ENCODE measurements at places on chromosomes 4 and X.

- no peak for DNase-seq
These were observed 4.8 kb downstream of the CAPN6 start for GRCh38 chrX:111265486-111265885.

- DNase-seq = no peak
These were observed 351.7 kb downstream of the PPP3CA start for GRCh38 chr4:100995671-100996070.

DNA sequence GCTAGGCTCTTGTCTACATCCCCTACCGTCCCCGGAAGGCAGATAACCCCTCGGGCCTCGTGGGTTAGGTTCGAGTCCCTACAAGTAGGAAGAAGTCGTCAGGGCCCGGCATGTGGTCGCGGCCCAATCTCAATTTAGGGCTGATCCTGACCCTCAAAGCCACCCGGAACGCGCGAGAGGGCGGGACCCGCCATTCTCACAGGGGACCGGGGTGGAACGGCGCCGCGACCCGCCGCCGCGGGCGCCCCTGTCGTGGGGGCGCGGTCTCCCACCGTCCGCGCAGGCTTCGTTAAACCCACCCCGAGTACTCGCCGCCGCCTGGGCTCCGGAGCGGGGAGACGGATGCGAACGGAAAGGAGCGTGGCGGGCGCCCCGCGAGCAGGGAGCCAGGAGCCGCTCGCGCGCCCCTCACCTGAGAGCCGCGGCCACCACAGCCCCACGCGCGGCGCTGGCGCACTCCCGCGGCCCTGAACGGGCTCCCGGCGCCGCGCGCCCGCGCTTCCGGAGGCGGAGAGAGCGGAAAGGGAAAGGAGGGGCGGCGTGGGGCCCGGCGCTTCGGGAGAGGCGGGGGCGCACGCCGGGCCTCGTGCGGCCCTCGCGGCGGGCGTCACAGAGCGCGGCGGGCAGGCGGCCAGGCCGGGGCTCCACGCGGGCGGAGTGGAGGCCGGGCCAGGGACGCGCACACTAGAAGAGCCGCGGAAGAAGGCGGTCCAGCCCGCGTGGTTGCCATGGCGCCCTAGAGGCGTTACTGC is at the start of gene CFAP97:
CFAP97 (minus strand) TSS at position 515 of the 752 bp plus-strand sequence. CDS start 12,804 bp downstream, outside the sequence.
- DNase-seq = peak; percentile 81

GRCh38 chrX:29382811-29383210 is 795.6 kb downstream of the IL1RAPL1 start:
- no peak for DNase-seq

- no peak for DNase-seq
These were observed 144.4 kb upstream of the GATB start for GRCh38 chr4:151905197-151905596.

- DNase-seq = no peak
These were observed 280.2 kb upstream of the SLC7A11 start for GRCh38 chr4:138522366-138522765.

- no peak for DNase-seq
These were observed 162.2 kb upstream of the GPR101 start for GRCh38 chrX:137195991-137196390.

- no peak for DNase-seq
These were observed 45.6 kb downstream of the ATRX start for GRCh38 chrX:77740376-77740905.

- no peak for DNase-seq
These were observed 584 bp downstream of the TMEM271 start for GRCh38 chr4:575281-576141.

DNA sequence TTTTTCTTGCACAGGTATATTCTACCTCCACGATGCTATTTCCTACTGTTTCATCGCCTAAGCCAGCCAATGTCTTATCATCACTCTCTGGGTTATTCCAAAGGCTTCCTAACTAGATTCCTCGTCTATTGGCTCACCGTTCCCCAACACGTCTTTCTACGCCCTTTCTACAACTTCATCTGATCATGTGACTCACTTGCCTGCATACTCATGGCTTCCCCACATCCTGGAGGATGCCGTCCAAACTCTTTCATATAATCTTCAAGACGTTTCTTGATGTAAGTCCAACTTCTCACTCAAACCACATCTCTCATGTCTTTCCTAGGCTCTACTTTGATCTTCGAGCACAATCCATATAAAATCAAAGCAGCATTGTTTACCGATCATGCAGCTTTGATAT is 322.0 kb upstream of the PPARGC1A start:
- no peak for DNase-seq

DNA sequence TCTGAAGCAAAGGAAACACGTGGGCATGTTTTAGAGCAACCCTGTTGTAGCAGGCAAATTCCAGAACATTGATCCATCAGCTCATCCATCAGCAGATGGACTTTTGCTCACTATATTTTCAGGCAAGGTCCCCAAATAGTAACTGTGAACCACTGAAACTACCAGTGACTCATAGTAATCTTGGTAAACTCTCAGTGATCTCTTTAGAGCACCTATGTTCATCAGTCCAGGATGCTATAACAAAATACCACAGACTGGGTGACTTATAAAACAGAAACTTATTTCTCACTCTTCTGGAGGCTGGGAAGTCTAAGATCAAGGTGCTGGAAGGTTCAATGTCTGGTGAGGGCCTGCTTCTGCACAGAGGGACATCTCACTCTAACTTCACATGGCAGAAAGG is 28.9 kb upstream of the BTC start:
- DNase-seq = no peak

DNA sequence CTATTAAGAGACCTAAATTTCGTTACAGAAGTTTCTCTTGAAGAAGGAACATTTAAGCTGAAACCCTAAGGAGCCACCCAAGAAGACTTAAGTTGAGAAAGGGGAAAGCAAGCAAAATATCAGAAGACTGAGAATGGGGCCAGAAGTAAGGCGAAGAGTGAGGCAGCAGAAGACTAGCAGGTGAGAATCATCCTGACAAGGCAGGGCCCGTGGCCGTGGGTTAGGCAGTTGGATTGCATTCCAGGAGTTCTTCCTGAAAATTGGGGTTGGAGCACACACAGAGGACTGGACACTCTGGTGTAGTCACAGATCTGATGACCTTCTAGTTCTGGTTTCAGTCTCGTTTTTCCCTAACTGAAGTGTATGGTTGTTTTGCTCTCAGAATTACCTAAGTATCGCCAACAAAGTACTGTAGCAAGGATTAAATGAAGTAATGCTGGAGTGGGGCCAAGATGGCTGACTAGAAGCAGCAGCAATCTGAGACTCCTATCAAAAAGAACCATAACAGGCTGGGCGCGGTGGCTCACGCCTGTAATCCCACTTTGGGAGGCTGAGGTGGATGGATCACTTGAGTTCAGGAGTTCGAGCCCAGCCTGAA is 94.4 kb upstream of the GUCY1A1 start:
- no peak for DNase-seq

DNA sequence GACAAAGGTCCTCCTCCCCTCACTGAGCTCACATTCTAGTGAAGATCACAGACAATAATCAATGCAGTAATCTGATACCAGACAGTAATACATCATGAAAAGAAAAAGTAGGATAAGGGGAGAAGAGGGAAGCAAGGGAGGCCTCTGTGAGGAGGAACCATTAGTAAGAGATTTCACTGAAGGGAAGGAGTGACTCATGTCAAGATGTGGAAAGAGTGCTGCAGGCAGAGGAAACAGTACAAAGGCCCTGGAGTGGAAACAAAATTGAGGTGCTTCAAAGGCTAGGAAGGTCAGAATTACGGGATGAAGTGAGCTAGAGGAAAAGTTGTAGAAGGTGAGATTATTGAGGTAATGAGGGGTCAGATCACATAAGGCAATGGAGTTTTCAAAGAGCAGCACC is 38.1 kb downstream of the LAMTOR3 start:
- DNase-seq = peak; percentile 26

- DNase-seq = no peak
These were observed 60.5 kb downstream of the MSX1 start for GRCh38 chr4:4919927-4920326.

DNA sequence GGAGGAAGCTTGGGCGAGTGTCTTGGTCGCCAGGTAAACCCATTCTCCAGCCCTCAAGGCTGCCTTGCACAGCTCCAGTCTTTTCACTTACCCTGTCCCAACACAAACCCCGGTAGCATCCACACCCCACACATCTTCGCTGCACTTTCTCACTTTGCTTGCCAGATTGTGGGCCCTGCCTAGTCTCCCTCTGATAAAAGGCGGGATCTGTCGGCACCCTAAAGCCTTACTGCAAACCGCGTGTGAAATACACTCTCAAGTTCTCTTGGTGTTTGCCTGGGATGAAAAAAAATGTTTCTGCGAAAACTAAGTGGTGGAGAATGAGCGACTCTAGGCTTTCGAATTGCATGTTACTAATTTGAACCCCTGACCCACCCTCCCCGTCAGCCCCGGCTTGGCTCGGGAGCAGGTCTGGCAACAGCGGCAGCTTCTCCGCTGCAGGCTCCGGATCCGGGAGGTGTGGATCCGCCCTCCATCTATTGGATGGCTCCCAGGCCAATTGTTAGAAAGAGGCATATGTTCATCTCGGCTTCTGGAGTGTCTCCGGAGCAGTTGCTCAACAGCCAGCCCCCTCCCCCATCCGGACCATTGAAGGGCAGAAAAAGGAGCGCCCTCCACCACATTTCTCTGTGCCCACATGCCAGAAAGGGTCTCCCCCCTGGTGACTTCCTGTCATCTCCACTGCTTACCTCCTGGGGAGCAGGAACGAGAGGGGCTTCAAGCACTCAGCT is 3.0 kb upstream of the CITED1 start:
- no peak for DNase-seq

DNA sequence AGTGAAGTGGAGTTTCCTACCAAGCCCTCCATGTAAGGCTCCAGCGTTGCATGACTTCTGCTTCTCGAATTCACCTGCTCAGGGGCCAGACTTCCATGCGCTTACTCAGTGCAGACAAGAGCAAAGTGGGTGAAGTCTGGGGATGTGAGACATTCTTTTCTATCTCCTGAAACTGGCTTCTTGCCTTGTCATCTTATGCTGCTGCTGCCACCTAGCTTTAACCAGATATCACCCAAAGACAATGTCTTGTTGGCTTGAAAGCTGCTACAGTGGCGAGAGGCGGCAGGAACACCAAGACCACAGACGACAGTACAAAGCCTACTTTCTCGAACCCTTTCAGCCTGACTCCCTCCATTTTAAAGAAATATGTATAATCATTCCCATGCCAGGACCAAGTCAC is 103.6 kb upstream of the ADGRG2 start:
- DNase-seq = no peak

- DNase-seq = peak; percentile 26
These were observed 36.0 kb downstream of the GAB3 start for GRCh38 chrX:154714925-154715324.

GRCh38 chrX:108162265-108162664 is 70.7 kb downstream of the ATG4A start:
- DNase-seq = no peak

DNA sequence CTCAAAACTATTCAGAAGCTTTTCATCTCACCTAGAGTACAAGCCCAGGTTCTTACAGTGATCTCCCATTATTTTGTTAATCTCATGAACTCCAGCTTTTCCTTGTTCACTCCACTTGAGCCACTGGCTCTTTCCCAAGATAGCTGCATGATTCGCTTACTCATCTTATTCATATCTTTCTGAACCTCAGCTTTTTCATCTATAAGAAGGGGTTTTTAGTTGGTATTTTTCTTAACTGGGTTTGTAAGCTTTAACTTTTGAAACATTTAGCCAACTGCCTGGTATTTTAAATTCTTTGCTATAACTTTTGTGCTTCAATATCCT is 24.0 kb downstream of the GIMD1 start:
- no peak for DNase-seq

DNA sequence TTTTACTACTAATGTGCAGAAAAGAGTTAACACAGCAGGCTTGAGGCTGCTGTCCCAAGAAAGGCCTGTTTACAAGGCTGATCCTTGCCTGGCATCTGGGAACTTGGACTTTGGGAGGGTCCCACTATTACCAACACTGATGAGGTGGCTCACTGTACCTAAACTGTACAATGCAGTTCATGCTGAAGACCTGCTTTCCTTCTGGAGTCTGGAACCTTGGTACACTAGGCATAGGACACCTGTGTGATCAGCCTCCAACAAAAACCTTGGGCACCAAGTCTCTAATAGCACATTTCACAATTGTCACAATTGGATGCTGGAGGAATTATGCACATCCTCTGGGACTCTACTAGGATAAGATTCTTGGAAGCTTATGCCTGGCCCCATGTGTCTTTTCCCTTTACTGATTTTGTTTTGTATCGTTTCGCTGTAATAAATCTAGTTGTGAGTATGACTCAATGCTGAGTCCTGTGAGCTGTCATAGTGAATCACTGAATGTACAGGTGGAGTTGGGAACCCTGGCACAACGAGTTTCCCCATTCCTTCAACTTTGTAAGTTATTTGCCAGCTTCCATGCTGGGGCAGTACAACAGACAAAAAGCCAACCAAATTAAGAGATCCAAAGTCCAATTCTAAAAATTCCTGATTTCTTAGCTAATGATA is 45.9 kb downstream of the TEC start:
- DNase-seq = no peak

DNA sequence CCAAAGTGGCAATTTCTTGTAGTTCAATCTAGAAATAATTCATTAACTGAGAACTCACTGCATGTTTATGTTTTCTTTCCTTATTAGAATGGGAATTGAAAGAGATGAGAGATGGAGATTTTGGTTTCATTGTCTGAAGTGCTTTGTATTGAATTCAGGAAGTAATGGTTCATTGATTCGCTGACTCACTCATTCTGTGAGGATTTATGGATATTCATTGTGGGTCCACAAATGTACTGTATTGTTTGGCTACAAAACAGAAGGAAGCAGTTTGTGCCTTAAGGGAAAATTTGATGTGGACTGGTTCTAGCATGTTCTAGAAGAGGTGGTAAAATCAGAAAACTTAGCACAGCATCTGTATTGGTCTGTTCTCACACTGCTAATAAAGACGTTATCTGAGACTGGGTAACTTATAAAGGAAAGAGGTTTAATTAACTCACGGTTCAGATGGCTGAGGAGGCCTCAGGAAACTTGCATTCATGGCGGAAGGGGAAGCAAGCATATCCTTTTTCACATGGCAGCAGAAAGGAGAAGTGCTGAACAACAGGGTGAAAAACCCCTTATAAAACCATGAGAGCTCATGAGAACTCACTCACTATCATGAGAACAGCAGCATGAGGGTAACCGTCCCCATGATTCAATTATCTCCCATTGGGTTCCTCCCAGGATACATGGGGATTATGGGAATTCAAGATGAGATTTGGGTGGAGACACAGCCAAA is 132.3 kb upstream of the VCX3A start:
- DNase-seq = no peak

GRCh38 chr4:103292373-103292772 is 94.2 kb upstream of the CENPE start:
- DNase-seq = no peak

DNA sequence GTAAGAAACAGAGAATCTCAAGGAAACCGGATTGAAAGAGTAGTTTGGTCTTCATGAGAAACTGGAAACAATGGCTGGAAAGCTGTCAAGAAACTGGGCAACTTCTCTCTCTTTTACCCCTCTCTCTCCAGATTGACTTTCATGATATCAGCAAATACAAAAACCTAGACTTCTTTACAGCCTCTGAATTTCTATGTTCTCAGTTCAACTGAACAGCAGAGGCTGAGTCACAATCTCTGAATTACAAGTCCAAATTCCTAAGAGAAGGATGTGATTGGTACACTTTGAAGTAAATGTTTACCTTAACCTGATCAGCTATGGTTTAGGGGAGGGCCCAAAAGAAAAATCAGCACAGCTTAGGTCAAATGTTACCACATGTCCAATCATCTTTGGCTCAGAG is 974.9 kb downstream of the RPA4 start:
- no peak for DNase-seq
